ENCODE measurements at places on chromosomes 1 and 21.

GRCh38 chr1:109294481-109294880 lies 11.5 kb upstream of the PSRC1 start:
- DNase-seq: no peak

DNA sequence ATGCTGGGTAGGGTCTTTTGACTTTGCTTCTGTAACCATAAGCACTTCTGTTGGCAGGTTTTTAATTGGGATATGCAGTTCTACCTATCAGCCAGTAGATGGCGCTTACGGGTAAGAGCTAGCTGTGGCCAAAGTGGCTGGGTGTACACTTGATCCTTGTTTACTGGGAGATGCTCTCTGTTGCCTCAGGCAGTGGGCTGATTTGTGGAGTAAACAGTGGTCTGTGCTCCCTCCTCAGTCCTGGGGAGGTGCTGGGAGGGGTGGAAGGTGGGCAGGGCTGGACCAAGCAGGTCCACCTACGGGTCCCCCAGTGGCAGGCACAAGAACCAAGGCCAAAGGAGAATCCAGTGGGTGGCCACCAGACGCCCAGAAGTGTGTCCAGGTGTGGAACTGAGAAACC lies 43.4 kb downstream of the RALGPS2 start:
- peak; percentile 23 for DNase-seq

- DNase-seq: no peak
Observed at GRCh38 chr1:226864311-226864710, 6.1 kb upstream of the PSEN2 start.

- DNase-seq: peak; percentile 21
Observed at GRCh38 chr1:16155537-16156410, at the start of gene EPHA2. TSS of gene EPHA2 (minus strand) at chr1:16156069. CDS start at chr1:16155932, 137 bp downstream.

DNA sequence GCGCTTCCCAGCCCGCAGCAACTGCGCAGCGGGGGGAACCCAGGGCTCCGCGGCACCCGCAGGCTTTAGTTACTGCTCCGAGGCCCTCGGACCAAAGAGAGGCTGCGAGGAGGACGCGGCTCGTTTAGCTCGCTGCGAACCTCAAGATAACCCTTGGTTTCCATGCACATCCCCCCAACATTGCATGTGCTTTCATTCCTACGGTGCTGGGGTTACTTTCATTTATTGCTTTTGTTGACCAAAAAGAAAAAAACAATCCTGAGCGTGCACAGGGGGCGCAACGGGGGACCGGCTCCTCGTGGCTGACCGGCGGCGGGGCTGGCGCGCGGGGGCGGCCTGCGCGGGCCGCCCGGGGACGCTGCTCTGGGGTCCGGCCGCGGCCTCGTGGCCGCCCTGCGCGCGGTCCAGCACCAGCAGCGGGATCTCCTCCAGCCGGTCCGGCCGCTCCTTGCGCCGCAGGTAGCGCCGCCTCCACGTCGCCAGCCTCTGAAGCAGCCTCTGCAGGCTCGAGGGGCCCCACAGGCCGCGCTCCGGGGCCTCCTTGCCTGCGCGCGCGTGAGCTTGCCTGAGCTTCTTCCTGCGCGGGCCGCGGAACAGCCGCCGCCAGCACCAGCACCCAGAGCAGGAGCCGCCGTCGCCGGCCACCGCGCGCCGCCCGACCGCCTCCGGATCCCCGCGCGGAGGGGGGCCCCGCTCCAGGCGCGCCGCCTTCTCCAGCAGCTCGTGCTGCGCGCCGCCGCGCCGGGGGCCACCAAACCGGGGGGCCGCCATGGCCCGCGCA lies 77.4 kb downstream of the DESI2 start:
- DNase-seq: no peak

DNA sequence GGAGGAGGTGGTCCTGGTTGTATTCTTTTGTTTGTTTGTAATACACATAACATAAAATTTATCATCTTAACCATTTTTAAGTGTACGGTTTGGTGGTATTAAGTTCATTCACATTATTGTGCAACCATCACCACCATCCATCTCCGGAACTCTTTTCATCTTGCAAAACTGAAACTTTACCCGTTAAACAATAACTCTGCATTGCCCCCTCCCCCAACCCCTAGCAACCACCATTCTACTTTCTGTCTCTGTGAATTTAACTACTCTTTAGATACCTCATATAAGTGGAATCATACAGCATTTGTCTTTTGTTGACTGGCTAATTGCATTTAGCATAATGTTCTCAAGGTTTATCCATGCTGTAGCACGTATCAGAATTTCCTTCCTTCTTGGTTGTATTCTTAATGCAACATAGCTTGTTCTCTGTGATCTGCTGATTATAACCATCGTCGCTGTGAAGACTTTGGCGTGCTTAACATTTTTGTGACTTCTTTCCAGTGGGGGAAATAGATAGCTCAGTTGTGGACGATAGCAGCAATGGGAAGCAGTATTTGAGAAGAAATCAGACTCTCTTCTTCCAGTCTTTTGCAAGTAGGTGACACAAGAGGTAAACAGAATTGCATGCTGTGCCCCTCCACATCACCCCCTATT lies 117.5 kb upstream of the HOOK1 start:
- DNase-seq: no peak

DNA sequence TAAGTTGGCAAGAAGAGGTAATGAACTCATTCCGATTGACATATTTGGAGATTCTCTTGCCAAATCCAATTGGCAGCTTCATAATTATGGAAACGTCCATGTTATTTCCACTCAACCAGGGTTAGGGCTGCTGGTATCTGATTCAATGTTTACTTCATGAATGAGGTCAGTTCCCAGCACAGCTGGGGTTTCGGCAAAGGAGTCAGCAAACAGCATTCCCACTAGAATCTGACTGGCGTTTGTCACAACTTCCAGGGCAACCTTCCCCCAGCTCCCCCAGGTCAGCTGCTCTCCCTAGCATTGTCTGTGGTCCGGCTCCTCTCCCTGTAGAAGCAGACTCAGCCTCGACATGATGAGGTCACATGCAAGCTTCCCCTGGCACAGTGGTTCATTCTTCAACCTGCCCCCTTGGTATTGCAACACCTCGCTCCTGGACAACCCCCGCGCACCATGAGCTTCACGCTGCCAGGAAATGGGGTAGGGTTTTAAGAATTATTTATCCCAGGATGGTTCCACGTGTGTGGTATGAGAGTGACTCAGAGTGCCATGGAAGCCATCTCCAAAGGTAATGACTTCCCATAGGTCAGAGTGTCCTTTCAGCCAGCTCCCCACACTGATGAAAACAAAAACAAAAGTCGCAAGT lies 100.7 kb upstream of the SLC25A33 start:
- no peak for DNase-seq

- no peak for DNase-seq
Observed at GRCh38 chr1:204842892-204843291, 27.8 kb upstream of the NFASC start.

DNA sequence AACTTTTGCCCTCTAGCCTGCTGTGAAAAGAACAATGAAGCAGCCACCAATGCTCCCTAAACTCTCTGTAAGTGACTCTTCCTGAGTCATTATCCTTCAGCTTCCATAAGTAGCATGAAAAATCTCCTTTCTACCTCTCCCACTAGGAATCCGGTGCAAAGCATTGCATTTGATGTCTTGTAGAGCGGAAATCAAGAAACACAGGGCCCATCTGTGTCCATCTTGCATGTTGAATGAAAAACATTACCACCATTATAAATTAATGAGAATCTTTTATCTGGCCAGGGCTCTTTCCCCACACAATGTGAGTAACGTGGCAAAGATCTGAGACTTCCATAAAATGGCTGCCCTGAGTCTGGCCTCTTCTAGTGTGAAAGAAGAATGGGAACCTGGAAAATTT lies 324.4 kb downstream of the ADGRL2 start:
- no peak for DNase-seq

GRCh38 chr1:66048011-66048410 lies 255.3 kb downstream of the PDE4B start:
- no peak for DNase-seq

DNA sequence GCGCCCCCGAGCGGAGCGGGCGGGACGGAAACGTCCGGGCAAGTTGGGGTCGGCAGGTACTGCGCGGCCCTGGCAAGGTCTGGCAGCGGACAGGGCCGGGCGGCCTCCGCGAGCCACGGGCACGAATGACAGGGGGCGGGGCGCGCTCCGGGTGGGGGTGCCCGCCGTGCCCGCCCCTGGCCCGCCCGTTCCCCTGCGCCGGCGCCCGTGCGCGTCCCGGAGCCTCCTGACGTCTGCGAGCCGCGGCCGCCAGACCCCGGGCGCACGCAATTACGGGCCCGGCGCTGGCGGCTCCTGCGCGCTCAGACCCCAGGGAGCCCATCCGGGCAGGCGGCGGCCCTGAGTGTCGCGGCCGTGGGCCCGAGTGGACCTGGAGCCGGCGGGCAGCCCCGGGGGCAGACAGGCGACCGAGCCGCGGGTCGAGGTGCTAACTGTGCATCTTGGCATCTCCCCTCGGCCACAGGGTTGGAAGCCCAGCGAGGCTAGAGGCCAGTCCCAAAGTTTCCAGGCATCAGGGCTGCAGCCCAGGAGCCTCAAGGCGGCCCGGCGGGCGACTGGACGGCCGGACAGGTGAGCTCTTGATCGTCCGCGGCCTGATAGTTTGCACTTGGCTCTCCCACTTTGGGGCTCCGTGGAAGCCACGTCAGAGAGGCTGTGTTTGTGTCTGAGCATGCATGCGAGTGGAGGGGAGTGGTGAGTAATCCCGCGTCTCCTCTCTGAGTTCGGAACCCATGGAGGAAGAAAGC lies 918 bp downstream of the MIB2 start:
- DNase-seq: no peak

- DNase-seq: no peak
Observed at GRCh38 chr21:44347911-44348451, 5.4 kb upstream of the TRPM2 start.

DNA sequence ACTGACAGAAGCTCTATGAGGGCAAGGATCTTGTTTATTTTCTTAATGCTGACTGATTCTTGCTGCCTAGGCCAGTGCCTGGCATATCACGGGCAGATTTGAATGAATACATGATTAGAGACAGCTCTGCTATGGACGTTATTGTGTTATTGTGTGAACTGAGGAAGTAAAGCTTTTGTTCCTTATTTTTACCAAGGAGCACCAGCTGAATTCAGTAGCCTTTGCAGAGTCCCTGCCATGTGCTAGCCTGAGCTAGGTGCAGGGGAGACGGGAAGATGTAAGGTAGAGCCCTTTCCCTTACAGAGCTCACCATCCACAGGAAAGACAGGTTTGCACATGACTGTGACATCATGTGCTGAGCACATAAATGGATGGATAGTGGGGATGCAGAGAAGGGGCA lies 36.0 kb upstream of the SCMH1 start:
- no peak for DNase-seq

DNA sequence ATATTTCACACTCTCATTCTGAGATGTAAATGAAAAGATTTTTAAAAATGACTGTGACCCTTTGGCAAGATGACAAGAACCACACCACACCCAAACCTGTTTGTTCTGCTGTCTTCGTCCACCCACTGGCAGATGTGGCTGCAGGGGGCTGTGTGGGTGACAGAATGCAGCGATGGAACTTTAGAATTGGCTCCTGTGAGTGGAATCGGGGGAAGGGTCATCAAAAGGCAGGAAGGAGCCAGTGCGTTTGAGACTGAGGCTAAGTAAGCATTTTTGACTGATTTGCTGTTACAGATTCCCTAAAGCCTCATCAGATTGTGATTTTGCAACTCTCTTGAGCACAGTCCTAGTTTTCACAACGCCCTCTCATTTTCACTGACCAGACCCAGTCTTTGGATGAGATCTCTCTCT lies 111.2 kb upstream of the ADGRL2 start:
- no peak for DNase-seq

- no peak for DNase-seq
Observed at GRCh38 chr1:53689223-53689622, 49.7 kb downstream of the GLIS1 start.

GRCh38 chr1:101316799-101317198 lies 80.0 kb downstream of the S1PR1 start:
- no peak for DNase-seq

- peak; percentile 76 for DNase-seq
Observed at GRCh38 chr1:183024317-183025009, 1.2 kb downstream of the LAMC1 start.

- no peak for DNase-seq
Observed at GRCh38 chr1:212179394-212180076, 105.7 kb upstream of the PPP2R5A start.

DNA sequence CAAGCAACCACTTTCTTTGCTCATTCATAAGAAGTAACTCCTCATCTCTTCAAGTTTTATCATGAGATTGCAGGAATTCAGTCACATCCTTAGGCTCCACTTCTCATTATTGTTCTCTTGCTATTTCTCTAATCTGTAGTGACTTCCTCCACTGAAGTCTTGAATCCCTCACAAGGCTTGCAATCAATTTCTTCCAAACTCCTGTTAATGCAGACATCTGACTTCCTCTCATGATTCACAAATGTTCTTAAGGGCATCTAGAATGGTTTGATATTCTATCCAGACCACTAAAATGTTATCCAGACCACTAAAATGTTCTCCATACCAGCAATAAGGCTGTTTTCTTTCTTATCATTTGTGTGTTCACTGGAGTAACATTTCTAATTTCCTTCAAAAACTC lies 528.1 kb downstream of the DPYD start:
- no peak for DNase-seq

- no peak for DNase-seq
Observed at GRCh38 chr1:9080705-9081291, 11.4 kb upstream of the SLC2A5 start.

- DNase-seq: no peak
Observed at GRCh38 chr1:203607533-203607873, 19.1 kb upstream of the ATP2B4 start.

DNA sequence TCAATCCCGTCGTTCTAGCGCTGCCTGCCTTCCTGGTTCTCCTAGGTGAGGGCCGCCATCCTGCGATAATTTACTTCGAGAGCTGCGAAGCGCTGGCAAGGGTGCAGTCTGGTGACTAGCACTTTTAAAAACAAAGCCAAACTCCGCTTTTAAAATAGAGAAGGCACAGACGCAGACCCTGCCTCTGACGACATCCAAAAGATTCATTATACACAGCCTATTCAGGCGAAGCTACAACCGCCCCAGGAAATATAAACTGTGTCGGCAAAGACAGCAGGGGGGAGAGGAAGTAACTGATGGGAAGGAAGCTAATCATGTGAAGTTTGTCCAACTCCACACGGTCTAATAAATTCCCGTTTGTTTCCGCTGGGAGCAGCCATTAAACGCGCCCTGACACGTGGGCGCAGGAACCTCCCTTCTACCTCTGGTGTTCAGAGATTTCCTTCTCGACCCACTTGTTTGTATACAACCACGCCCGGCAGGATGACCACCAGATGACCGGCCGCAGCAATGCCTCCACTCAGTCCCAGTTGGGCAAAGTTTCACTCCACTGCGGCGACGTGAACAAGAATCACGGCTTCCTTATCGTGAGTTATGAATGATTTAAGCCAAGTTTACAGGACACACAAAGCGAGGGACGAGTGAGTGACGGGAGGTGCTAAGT lies 1.3 kb downstream of the GNG12 start:
- DNase-seq: peak; percentile 15

DNA sequence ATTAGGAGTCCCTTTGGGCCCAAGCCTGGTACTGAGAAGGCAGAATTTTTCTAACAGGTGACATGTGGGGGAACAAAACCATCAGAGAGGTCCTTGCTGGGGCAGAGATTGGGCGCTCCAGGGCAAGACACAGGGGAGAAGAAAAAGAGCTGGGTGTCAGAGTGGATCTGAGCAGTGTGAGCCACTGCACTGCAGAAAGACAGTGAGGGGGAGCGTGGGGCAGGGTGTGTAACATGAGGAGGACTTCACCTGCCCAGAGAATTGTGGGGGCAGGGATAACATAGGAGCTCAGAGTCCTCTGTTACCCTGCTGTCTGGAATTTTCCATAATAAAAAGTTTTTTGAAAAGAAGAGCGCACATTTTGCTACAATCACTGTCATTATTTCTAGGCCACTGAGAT lies 25.5 kb upstream of the CSF3R start:
- DNase-seq: no peak
